ENCODE measurements at places on chromosomes 11 and 22.

DNA sequence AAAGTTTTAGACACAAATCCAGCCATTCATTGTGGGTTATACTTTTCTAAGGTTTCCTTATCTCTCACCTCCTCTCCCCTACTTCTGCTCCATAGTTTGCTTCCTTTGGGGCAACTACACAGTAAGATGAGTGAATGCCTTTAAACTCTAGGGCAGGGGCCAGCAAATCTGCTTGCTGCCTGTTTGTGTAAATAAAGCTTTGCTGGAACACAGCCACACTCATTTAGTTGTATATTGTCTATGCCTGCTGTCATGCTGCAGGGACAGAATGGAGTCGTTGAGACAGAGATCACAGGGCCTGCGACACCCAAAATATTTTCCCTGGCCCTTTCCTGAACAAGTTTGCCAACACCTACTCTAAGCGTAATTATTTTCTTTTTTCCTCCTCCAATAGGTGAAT is 58.7 kb downstream of the TECTA start:
- no peak for DNase-seq

- no peak for DNase-seq
These were observed 32.6 kb upstream of the NNMT start for GRCh38 chr11:114263513-114264170.

DNA sequence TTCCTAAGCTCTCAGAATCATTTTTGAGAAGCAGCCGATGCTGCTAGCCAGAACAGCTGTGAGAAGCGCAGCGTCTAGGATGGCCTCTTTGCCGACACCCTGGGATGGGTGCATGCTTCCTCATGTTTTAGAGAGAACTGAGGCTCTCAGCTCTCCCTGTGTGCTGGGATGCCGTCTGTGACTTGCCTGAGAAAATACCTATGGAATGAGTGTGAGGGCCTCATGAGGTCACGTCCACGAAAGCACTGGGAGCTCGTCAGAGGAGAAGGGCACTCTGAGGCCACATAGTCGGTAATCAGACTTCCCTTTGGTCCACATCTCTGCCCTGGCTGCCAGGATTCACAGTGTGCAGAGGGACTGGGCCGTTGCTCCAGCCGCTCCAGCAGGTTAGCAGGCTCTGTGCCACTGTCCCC is 54.7 kb downstream of the MICAL3 start:
- DNase-seq, result no peak

DNA sequence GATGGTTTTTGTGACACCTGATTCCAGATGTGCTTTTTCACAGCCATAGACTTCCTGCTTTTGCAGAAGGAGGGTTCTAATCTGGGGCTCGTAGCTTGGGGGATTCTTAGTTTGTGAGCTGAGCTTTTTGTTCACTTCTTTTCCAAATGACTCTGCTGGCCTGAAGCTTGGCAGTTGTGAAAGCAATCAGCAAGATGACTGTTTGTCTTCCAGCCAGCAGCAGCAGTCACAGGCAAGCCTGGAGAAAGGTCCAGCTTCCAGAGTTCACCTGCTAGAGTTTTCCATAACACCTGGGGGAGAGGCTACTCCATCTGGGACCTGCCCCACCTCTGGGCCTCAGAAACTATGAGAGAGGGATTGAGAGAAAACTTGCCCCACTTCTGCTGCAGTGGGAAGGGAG is 4.1 kb downstream of the MARK2 start:
- no peak for DNase-seq

GRCh38 chr11:126766440-126766839 is 234.1 kb downstream of the KIRREL3 start:
- no peak for DNase-seq

- no peak for DNase-seq
These were observed 14.0 kb upstream of the MTCH2 start for GRCh38 chr11:47656260-47656885.

GRCh38 chr22:37711490-37711889 is 14.6 kb downstream of the TRIOBP start:
- DNase-seq, result no peak

GRCh38 chr11:78840200-78840599 is 265.5 kb upstream of the NARS2 start:
- no peak for DNase-seq

- DNase-seq, result peak; percentile 79
These were observed 457 bp downstream of the CPSF7 start for GRCh38 chr11:61429346-61429690.

- DNase-seq, result no peak
These were observed 44.7 kb upstream of the ARHGAP32 start for GRCh38 chr11:129236850-129237249.

DNA sequence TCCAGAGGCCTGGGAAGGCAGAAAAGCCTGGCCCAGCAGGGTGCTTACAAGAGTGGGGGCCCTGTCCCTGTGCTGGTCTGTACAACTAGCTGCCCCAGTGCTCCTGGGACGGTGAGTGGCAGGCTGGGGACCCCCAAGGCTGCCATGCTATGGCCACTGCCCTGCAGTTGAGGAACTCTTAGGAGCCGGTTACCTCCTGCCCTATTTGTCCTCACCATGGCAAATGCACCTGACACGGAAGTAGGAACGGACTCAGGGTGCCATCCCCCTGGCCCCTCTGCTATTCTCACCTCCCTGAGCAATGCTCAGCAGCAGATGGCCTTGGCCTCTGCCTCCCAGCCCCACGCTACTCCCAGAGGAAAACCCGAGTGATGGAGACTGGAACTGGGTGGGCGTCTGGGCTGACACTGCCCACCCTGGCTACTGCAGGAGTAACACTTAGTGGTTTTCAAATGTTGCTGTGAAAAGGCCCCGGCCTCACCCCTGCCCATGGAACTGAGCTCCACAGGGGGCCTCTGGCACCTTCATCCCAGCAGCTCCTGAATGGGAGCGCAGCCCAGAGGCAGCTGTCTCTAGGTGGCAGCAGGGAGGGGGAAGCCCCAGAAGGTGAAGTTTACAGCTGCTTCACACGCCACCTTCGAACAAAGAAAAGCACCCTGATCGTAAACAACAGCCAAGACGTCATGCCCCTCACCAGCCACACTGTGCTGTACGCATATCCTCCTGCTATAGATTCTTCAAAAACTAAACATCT is 105.3 kb downstream of the CTTN start:
- DNase-seq, result no peak

- peak; percentile 46 for DNase-seq
These were observed 66.8 kb downstream of the FEZ1 start for GRCh38 chr11:125429174-125429707.

GRCh38 chr11:127017482-127017881 is 16.9 kb upstream of the KIRREL3 start:
- no peak for DNase-seq

- DNase-seq, result no peak
These were observed 102.0 kb downstream of the GRIK4 start for GRCh38 chr11:120613264-120614226.

GRCh38 chr11:58786693-58787092 is 55.0 kb upstream of the GLYAT start:
- no peak for DNase-seq

DNA sequence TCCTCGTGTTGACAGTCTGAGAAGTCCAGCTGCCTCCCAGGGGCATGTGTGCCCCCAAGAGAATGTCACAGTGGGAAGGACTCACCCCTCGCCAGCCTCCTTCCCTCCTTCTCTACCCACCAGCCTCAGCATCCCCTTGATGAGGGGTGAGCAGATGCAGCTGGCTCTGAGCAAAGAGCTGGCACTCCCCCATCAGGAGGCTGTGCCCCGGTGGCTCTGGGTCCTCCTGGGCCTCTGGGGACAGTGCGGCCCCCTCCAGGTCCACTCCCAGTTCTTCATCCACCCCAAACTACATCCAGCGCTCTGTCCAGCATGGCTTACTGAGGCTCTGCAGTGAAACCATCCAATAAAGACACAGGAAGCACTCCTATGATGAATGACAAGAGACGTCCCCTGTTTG is 210.4 kb downstream of the BRD1 start:
- no peak for DNase-seq

Data from activated T-cell treated with anti-CD3 and anti-CD28 coated beads, Interleukin-2, amount 50 U/mL, for 1 hour (primary cell).